ENCODE measurements at places on chromosomes 2 and 18.

GRCh38 chr2:8409461-8410260 is 272.2 kb upstream of the ID2 start:
- no peak for DNase-seq

DNA sequence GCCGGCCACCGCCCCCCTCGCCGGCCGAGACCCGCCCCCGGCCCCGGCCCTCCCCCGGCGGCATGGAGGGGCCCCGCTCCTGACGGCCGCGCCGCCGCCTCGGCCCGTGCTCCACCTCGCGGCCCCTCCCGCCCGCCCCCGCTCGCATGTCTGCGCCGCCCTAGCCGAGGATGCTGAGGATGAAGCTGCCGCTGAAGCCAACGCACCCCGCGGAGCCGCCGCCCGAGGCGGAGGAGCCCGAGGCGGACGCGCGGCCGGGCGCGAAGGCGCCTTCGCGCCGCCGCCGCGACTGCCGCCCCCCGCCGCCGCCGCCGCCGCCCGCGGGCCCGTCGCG is 397 bp downstream of the ZCCHC2 start:
- no peak for DNase-seq

- DNase-seq = no peak
Observed at GRCh38 chr2:164438490-164439205, 182.6 kb downstream of the GRB14 start.

GRCh38 chr2:232588680-232589585 is 38.4 kb downstream of the EIF4E2 start:
- no peak for DNase-seq

GRCh38 chr2:164187121-164187520 is 434.2 kb downstream of the GRB14 start:
- DNase-seq = no peak

DNA sequence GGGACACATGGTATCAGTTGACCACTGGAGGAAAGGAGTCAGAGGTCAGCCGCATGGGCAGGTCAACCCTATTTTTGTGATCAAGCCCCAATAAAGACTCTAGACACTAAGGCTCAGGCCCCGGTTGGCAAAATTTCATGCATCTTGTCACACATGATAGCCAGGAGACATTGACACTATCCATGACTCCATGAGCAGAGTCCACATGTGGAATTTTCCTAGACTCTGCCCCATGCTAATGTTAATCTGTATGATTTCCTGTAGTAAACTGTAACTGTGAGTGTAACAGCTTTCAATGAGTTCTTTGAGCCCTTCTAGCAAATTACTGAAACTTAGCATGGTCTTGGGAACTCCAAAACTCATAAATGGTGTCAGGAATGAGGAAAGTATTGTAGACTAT is 192.3 kb downstream of the PDE11A start:
- DNase-seq = no peak

- no peak for DNase-seq
Observed at GRCh38 chr18:24395049-24395795, 2.4 kb downstream of the OSBPL1A start.

GRCh38 chr2:217899231-217900009 is 103.4 kb downstream of the TNS1 start:
- no peak for DNase-seq

DNA sequence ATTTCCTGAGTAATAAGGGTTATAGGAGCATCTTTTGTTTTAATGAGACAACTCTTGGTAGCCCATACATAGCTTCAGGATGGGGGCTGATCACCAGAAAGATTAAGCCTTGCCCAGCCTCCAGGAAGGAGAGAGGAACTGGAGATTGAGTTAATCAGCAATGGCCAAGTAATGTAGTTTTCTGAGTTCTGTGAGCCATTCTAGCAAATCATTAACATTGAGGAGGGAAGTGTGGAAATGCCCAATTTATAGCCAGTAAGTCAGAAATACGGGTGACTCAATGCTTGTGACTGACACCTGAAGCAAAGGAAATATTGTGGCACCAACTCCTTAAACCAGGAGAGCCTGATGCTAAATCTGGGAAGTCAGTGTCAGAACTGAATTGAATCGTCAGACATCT is 205.1 kb upstream of the SRD5A2 start:
- no peak for DNase-seq

DNA sequence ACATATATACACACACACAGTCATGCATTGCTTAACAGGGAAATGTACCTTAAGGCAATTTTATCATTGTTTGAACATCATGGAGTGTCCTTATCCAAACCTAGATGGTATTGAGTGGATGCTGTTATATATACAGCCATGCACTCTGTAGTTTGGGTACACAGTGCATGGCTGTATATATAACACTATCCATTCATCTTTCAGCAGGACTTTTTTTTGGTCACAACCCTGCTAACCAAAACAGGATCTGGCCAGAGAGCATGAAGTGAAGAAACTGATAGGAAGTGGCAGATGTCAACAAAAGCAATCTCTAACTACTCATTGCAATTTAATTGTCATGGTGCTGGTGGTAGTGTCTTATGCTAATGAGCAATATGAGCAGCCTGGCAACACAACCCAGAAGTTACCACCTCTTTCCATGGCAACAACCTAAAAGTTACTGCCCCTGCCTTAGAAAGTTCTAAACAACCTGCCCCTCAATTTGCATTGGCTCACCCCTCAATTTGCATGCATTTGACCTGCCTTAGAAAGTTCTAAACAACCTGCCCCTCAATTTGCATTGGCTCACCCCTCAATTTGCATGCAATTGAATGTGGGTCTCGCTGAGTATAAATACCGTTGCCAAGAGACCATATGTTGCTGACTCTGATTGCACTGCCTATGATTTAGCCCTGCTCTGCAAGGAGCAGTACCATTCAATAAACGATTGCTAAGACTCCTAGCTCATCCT is 434.9 kb downstream of the DSEL start:
- DNase-seq = no peak

DNA sequence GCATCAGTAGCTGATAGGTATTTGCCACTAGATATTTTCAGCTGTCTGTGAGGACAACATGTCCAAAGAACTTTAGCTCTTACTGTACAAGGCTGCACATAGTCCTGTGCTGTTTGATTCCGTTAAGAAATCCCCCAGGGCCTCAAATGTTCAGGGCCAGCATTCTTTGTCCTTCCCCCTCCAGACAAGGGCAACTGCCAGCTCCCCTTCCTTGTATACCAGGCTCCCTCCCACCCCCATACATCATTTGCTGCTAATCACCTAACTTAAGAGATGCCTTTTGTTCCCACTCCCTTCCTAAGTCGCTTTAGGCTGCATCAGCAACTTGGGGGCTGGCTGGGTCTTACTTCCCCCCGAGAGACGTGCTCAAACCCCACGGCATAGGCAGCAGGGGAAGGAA is 138.7 kb downstream of the CDH20 start:
- DNase-seq = no peak

DNA sequence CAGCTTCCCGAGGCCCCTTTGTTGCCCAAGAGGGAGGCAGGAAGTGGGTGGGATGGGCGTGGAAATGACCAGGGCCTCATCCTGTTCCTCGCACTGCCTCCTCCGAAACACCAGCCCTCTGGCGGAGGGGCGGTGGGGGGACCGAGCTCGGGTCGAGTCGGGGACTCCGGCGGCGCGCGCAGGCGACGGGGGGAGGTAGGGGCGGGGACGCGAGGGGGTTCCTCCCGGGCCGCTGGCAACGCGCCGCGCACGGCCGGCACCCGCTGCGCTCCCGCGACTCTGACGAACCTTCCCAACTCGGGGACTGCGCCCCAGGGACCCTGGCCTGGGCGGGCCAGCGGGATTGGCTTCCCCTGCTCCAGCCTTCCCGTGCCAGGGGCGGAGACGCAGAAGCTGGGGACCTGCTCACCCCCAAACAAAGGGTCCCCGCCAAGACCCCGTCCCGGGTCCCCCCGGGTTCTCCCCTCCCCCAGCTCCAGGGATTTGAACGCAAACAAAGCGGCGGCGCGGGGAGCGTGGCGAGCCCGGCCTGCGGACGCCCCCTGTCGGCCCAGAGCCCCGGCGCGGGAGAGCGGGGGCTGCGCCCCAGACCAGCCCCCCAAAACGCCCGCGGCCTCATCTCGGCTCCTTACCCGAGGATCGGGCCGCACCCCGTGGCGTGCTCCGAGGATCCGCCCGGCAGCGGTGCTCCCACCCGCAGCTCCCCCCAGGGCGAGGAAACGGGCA is 1.2 kb downstream of the SEMA4C start:
- peak; percentile 85 for DNase-seq

- no peak for DNase-seq
Observed at GRCh38 chr2:181007086-181007837, 26.9 kb downstream of the UBE2E3 start.

DNA sequence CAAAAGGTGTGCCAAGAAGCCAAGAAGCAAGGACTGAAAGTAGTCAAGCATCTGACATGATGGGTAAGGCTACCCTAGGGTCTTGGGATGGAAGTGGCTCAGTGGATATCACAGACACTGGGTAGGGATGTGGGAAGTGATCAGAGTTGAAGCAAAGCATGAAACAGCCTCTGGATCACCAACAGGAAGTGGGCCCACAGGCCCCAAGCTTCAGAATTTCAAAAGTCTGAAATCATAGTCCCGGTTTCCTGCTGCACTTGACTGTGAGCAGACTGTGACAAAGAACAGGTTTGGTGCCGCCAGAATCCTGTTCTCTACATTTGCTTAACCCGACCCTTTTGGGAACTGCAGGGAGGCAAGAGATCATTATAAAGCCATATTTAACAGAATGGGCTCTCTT is 57.4 kb downstream of the SP100 start:
- DNase-seq = no peak

- DNase-seq = no peak
Observed at GRCh38 chr2:181441670-181442069, 15.5 kb upstream of the ITGA4 start.

DNA sequence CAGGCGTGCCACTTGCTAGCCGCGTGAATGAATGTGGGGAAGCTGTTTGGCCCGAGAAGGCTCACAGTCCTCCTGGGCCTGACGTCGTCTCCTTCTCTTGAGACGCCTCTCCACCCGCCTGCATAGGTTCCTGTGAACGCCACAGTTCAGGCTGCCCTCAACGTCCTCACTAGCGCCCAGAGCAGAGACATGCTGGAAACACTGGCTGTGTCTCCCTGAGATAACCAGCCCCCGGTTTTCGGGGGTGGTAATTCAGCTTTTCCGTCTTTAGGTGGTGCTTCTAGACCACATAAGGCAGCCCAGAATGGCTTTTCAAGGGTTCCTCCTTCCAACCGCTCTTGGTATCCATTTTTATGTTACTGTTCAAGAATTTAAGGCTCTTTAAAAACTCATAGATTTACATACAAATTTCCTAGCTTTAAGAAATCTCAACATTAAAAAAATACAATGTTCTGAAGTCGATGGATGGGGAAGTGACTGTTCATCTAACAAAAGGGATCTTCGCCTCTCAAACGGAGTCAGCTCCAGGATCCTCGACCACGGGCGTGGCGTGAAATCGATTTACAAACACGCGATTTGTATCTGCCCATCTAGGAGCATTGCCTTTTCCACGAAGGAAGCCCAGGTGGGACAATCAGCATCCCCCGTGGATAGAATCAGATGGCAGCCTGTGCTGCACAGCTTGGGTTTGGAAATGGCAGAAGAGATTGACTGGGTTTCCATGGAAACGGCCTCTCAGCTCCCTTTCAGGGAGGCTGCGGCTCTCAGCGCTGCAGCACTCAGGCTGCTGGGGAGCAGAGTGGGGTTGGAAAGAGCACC is 110.6 kb upstream of the PXDN start:
- peak; percentile 39 for DNase-seq

DNA sequence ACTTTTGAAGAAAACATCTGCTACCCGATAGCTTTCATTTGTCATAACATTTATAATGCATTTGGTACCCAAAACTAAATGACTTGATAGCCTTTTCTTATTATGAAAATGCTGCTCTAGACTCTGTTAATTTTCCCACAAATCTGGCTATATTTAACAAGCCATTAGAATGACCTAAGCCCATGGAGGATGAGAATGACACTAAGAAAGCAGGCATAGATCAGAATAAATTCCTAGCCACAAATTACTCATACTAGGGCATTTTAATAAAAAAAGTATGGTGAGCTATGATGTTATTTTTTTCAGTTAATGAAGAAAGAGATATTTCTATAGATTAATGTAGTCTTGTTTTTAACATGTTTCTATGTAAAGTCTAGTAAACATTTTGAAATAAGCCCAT is 1728.3 kb downstream of the SUCLG1 start:
- no peak for DNase-seq

GRCh38 chr18:12345491-12346239 is 31.4 kb downstream of the AFG3L2 start:
- DNase-seq = no peak

DNA sequence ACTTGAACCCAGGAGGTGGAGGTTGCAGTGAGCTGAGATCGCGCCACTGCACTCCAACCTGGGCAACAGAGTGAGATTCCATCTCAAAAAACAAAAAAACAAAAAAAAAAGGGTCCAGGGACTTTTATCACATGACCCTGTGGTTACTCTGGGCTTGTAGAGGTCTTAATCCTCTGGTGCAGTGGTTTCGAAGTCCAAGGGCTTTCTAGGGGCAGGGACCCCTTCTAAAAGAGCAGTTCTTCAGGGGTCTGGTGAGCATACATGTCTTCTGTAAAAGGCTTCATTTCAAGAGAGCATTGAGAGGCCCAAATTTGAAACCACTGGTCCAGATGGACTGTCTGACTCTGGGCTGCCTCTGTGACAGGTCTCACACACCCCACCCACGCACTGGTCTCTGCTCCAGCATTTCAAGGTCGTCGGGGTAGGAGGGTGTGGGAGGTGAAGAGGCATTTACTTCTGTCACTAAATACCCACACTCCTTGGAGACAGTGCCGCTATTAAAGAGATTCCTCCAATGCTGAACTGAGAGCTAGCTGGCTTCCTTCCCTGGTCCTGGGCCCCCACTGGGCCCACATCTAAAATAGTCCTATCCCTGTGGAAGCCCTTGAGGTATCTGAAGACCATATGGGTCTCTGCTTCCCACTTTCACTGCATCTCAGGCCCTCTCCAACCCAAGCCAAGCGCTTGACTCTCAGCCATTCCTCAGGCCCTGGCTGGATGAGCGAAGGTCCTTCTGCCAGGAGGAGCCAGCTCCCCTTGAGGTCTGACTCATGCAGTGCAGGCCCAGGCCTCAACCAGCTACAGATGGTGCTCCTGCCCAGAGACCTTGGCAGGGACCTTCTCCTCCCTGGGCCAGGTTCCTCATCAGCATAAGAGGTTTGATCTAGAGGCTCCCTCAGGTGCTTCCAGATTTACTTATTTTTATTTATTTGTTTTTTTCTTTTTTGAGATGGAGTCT is 44.8 kb downstream of the PAX8 start:
- no peak for DNase-seq

DNA sequence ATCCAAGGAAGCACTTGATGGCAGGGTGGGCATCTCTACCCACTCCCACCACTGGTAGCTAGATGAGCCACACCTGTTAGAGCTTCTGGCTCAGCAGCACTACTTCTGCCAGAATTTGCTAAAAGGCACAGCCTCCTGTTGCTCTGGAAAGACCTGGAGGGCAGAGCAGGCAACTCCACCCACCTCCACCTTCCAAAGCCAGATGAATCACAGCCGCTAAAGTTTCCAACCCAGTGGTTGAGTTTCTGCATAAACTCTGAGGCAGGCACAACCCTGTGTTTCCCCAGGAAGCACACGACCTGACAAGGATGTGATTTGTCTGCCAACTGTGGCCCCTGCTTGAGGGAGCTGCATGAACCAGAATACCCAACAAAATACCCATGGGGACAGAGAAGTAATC is 111.6 kb upstream of the GCFC2 start:
- no peak for DNase-seq

Data from caudate nucleus (tissue), 63 donors.